ENCODE measurements at places on chromosomes 5 and 9. TPM values are rescaled to one million over a fixed set of nuclear protein-coding genes. Genes with fewer than 3 reads are reported as not detected.

GRCh38 chr5:5314626-5315025 lies 107.9 kb upstream of the ICE1 start:
- DNase-seq = no peak
- H3K36me3 ChIP-seq = no peaks in the 10 kb centered on the region
- peaks cover 7% of the 10 kb centered on the region for H3K4me1 ChIP-seq
- H3K27me3 ChIP-seq = no peaks in the 10 kb centered on the region

DNA sequence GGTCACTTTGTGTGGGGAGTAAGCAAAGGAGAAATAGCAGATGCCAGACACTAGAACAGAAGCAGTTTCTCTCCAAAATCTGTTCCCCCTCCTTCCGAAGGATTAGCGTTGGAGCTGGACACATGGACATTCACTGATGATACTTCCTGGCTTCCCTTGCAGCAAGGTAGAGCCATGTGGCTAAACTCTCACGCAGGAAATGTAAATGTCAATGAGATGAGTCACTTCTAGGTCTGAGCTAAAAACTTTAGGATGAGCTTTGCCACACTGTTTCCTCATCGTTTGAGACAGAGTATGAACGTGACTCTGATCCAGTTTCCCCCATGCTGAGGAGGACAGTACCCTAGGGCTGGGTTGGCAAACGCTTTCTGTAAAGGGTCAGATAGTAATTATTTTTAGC lies 5.1 kb downstream of the BHMT2 start:
- no peak for DNase-seq
- no peak overlapping the region for H3K4me3 ChIP-seq
- H3K4me1 ChIP-seq = no peaks in the 10 kb centered on the region

DNA sequence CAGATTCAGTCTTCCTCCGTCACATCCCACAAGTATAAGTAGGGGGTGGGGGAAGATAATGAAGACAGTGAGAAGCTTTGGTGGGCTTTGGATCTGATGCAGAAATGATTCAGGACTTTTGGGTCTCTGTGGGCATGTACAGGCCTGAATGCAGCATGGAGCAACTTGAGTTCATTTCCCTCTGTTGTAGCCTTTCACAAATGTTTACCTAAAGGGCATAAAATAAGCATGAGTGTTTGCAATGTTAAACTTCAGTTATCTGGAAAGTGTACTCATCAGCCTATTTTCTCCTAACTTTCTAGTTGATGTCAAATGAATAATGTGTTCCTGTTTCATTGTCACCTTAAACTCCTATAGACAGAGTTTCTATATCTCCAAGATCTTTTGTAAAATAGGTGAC lies 39.3 kb downstream of the GARNL3 start:
- H3K27ac ChIP-seq = no peak overlapping the region
- H3K4me1 ChIP-seq = no peaks in the 10 kb centered on the region
- no peaks in the 10 kb centered on the region for H3K27me3 ChIP-seq

DNA sequence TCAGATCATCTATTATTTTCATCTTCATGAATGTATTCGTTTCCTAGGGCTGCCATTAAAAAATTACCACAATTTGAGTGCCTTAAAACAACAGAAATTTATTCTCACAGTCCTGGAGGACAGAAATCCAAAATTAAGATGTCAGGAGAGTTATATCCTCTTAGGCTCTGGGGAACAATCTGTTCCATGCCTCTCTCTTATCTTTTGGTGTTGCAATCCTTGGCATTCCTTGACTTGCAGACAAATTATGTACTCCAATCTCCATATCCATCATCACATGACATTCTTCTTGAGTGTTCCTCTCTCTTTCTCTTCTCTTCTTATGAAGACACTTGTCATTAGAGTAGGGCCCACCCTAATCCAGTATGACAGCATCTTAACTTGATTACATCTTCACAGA lies 339.4 kb downstream of the EFNA5 start:
- H3K4me3 ChIP-seq = no peak overlapping the region
- H3K4me1 ChIP-seq = no peaks in the 10 kb centered on the region
- no peak overlapping the region for H3K27ac ChIP-seq
- DNase-seq = no peak

DNA sequence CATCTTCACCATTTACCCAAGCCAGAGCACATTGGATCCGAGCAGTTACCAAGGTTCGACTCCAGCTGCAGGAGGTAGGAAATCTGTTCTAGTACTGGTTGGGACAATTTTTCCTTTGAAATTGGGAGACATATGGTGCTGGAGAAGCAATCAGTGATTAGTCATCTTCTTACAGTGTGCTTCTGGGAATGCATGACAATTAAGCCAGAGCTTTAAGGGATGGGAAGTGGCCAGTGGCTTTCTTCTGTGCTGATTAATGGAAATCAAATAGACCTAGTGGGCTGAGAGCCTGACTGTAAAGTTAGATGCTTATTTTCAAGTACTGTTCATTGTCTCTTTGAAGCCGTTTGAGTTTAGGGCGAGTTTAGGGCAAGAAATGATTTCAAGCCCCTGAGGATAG lies 152.1 kb downstream of the UNC13B start:
- no peak overlapping the region for H3K27ac ChIP-seq
- H3K4me1 ChIP-seq = no peaks in the 10 kb centered on the region
- no peak for DNase-seq
- H3K36me3 ChIP-seq = no peaks in the 10 kb centered on the region
- H3K4me3 ChIP-seq = no peak overlapping the region

DNA sequence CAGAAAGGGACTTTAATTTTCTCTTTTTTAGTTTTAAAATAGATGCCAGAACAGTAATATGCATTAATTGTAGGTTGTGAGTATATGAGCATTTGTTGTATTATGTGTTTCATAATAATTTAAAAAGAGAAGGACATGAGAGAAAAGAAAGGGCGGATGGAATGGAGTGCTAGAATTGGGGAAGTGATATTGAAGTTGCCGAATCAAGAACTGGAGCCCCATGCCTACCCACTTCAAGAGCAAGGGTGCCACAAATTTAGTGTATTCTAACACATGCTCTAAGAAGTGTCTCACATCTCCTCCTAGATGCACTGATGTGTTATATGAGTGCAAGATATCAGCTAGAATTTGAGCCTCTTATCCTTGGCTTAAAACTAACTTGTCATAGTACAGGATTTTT lies 43.6 kb upstream of the FYB1 start:
- no peak for DNase-seq
- no peaks in the 10 kb centered on the region for H3K27me3 ChIP-seq
- H3K36me3 ChIP-seq = no peaks in the 10 kb centered on the region

- H3K27me3 ChIP-seq = no peaks in the 10 kb centered on the region
- peak overlapping the region; percentile 96 for H3K4me3 ChIP-seq
- no peaks in the 10 kb centered on the region for H3K36me3 ChIP-seq
- H3K27ac ChIP-seq = peak overlapping the region; percentile 88
- peak; percentile 72 for DNase-seq
- H3K4me1 ChIP-seq = peaks cover 10% of the 10 kb centered on the region
These were observed 1.8 kb downstream of the SHB start for GRCh38 chr9:38066914-38067858.

DNA sequence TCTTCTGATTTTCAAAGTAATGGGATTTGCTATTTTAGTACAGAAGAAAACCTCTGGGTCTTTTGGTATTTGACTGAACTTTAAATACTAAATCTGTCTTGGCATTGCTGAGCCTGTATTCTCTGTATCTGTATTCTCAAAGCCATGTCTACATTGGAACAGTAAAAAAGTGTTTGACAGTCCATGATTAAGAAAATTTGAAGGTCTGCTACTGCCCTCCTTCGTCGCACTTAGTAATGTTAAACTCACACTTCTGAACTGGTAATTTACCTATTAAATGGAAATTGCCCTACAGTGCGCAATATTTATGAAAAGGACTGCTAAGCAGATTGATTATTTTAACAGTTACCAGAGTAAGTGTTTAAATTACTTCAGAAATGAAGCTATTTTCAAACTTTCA lies 165.7 kb upstream of the SMC2 start:
- no peaks in the 10 kb centered on the region for H3K27me3 ChIP-seq
- no peaks in the 10 kb centered on the region for H3K36me3 ChIP-seq
- no peak overlapping the region for H3K4me3 ChIP-seq

GRCh38 chr5:5404381-5404780 lies 18.1 kb upstream of the ICE1 start:
- no peaks in the 10 kb centered on the region for H3K27me3 ChIP-seq
- H3K4me1 ChIP-seq = no peaks in the 10 kb centered on the region
- DNase-seq = no peak
- H3K36me3 ChIP-seq = no peaks in the 10 kb centered on the region

GRCh38 chr5:142507531-142508372 lies 178.1 kb downstream of the FGF1 start:
- DNase-seq = peak; percentile 10
- H3K27me3 ChIP-seq = no peaks in the 10 kb centered on the region
- H3K4me1 ChIP-seq = no peaks in the 10 kb centered on the region
- no peak overlapping the region for H3K4me3 ChIP-seq
- peak overlapping the region; percentile 17 for H3K27ac ChIP-seq

GRCh38 chr9:89619019-89619418 lies 14.2 kb downstream of the GADD45G start:
- H3K27ac ChIP-seq = no peak overlapping the region
- H3K4me3 ChIP-seq = no peak overlapping the region
- DNase-seq = no peak
- peaks cover 18% of the 10 kb centered on the region for H3K4me1 ChIP-seq

DNA sequence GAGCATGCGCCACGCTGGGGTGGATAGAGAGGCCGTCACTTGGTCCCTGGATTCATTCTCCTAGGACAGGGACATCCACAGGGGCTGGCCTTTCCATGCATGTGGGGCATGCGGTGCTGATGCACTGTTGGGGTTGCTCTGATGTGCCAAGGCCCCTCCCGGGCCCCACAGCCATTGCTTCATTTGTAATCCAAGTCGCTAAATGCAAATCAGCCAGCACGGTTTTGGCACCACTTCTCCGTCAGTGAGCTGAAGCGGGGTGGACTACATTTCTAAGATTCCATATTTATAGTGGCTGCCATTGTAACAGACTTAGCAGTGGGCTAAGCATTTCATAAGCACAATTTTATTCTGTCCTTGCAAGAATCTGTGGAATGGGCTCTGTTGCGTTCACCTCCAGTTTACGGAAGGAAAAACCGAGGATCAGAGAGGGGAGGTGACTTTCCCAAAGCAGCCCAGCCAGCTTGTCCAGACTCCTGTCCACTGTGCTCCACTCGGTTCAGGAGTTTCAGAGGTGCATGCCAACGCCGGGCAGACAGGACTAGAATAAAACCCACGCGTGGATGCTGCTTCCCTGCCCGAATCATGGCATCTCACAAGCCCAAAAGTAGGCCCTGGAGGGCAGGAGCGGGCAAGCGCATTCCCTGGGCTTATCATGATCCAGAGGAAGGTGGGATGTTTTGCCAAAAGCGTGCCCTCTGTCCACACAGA lies 102.6 kb upstream of the COL5A1 start:
- DNase-seq = no peak
- no peak overlapping the region for H3K27ac ChIP-seq
- H3K27me3 ChIP-seq = no peaks in the 10 kb centered on the region
- H3K4me1 ChIP-seq = peaks cover 3% of the 10 kb centered on the region
- no peak overlapping the region for H3K4me3 ChIP-seq
- no peaks in the 10 kb centered on the region for H3K36me3 ChIP-seq

- H3K36me3 ChIP-seq = no peaks in the 10 kb centered on the region
- DNase-seq = no peak
- peaks cover 10% of the 10 kb centered on the region for H3K4me1 ChIP-seq
- no peak overlapping the region for H3K4me3 ChIP-seq
These were observed 12.6 kb downstream of the SIL1 start for GRCh38 chr5:139185589-139185988.

DNA sequence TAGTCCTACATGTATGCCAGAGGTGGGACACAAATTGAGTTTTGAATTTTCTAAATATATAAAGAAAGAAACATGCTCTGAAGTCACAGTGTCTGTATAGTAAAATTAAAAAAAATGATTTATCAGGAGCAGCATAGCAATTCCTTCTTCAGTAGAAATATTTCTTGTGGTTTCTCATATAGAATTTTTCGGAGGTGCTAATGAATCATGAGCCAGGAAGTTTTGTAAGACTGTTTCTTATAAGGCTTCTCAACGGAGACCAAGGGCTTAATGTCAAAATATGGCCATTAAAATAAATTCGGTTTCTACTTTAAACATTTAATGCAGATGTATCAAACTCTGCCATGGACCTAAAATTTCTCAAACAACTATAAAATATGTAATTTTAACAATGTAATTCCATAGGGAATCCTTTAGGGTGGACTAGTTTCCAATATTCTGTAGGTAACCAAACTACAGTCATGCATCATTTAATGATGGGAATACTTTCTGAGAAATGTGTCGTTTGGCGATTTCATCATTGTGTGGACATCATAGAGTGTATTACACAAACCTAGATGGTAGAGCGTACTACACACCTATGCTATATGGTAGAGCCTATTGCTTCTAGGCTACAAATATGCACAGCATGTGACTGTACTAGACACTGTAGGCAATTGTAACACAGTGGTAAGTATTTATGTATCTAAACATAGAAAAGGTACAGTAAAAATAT lies 66.3 kb downstream of the ANKRD55 start:
- H3K4me1 ChIP-seq = no peaks in the 10 kb centered on the region
- no peak for DNase-seq
- no peaks in the 10 kb centered on the region for H3K36me3 ChIP-seq
- H3K27ac ChIP-seq = no peak overlapping the region
- H3K27me3 ChIP-seq = no peaks in the 10 kb centered on the region
- no peak overlapping the region for H3K4me3 ChIP-seq

GRCh38 chr5:57174128-57174889 lies 450 bp downstream of the GPBP1 start:
- peak overlapping the region; percentile 100 for H3K27ac ChIP-seq
- H3K4me3 ChIP-seq = peak overlapping the region; percentile 92
- no peaks in the 10 kb centered on the region for H3K27me3 ChIP-seq

DNA sequence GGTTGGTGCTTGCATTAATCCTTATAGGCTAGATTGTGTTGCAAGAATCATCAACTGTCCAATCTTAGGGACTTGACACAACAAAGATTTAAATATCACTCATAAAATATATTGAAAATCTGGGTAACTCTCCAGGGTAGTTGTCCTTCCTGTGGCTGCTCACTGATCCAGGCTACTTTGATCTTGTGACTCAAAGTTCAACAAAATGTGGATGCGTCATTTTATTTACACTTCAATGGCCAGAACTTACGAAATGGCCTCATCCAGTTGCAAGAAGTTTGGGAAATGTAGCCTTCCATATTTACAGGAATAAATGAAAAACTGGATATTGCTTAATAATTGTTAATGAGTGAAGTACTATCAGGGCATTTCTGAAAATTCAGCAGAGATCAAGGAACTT lies 235.5 kb upstream of the ACTBL2 start:
- no peaks in the 10 kb centered on the region for H3K36me3 ChIP-seq
- H3K27me3 ChIP-seq = no peaks in the 10 kb centered on the region
- no peak overlapping the region for H3K4me3 ChIP-seq
- no peak overlapping the region for H3K27ac ChIP-seq
- no peaks in the 10 kb centered on the region for H3K4me1 ChIP-seq

GRCh38 chr5:31215236-31215635 lies 21.8 kb downstream of the CDH6 start:
- H3K4me3 ChIP-seq = no peak overlapping the region
- H3K27ac ChIP-seq = no peak overlapping the region
- no peaks in the 10 kb centered on the region for H3K4me1 ChIP-seq
- no peaks in the 10 kb centered on the region for H3K27me3 ChIP-seq
- H3K36me3 ChIP-seq = no peaks in the 10 kb centered on the region
- DNase-seq = no peak

GHR gene
- total RNA-seq = 11.8 TPM

C7 gene
- 68.2 TPM for total RNA-seq

PCDHB15 gene
- total RNA-seq = 12.4 TPM

QRFP gene
- total RNA-seq = 1.0 TPM

IRX2 gene
- total RNA-seq = 10.2 TPM

MTX3 gene
- 16.0 TPM for total RNA-seq

POU5F2 gene
- 1.7 TPM for total RNA-seq

VCAN gene
- 72.9 TPM for total RNA-seq

CCNJL gene
- 4.1 TPM for total RNA-seq

PARP8 gene
- total RNA-seq = 21.8 TPM

SPINK7 gene
- total RNA-seq = not detected

OR13C2 gene
- total RNA-seq = not detected

CENPH gene
- 17.4 TPM for total RNA-seq

PCDHB12 gene
- 0.32 TPM for total RNA-seq

Measured in prostate gland (tissue), 2 donors.